Stimulated activated CD4-positive, alpha-beta T cell treated with anti-CD3 and anti-CD28 coated beads, Interleukin-15, amount 100 ng/mL, for 24 hours (primary cell): ENCODE measurements at places on chromosomes 13 and 19.

GRCh38 chr13:46303742-46304385 is 83.2 kb downstream of the RUBCNL start:
- no peak for DNase-seq

- no peak for DNase-seq
Observed at GRCh38 chr13:23570099-23570920, at the start of gene TNFRSF19. TSS of gene TNFRSF19 (plus strand) at chr13:23570412. CDS start at chr13:23590184, 19,772 bp downstream.

DNA sequence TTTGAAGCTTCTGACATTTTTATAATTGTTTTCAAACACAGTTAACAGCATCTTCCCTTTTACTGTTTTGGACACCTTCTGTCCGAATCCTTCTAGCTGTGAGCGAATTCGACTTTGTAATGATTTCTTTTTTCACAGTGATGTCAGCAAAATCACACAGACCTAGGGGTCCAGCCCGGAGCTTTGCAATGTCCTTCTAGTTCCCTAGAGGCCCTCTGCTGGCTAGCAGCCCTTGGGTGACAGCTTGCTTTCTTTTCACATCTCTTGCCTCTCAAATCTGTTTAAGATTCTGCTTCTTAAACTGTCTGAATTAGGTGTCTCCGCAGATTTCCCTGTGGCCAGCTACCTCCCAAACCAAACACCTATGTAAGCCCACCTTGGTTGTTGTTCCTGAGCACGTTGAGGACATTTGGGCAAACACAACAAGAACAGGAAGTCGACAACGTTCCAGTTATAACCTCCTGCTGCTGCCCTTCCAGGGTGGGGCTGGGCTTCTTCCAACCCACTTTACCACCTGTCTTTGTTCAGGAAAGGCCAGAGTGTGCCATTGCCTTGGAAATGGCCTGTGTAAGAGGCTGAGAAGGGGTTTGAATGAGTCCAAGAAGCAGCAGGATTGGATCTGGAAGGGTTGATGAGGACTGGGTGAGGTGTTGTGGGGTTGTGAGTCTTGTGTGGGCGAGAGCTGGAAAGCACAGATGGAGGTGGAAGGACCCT is 123.1 kb downstream of the ATP8A2 start:
- no peak for DNase-seq

DNA sequence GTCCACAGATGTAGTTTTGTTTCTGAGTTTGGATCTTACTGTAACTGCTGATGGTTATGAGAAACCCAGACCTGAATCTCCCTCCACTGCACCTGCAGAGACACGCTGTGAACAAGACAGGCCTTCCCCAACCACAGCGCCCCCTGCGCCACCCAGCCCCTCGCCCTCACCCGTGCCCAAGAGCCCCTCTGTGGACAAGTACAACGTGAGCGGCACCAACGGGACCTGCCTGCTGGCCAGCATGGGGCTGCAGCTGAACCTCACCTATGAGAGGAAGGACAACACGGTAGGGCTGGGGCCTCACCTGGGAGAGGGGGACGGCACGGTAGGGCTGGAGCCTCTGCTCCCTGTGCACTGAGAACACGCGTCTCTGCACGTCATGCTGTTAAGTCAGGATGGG is 22.3 kb downstream of the LAMP1 start:
- no peak for DNase-seq

- DNase-seq: peak; percentile 87
Observed at GRCh38 chr19:16371540-16371986, 46.9 kb downstream of the KLF2 start.

DNA sequence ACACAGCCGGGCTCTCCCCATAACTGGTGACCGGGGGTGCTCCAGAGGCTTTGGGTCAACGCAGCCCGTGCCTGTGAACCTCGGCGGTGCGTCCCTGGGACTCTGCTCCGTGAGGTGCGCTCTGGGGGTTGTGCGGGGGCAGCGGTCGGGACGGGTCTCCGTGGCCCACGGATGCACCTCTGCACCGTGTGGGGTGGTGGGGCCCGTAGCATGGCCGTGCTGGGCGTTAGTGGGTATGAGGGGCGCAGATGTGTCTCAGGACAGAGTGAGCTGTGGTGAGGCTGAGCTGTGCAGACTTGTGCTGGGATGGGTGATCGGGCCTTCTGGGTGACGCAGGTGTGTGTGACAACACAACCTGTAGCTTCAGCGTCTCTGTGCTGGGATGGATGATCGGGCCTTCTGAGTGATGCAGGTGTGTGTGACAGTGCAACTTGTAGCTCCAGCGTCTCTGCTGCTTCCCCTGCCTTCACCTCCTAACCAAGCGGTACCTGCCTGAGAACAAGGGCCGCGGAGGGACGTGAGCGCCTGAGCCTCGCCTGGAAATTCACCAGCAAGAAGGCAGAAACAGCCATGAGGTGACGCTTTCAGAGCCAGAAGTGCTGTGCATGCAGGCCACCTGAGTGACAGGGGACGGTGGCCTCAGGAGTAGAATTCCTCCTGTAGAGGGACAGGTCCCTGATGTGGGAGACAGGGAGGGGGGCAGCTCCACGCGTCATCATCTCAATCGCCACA is 599 bp downstream of the ZNF331 start:
- DNase-seq: peak; percentile 13

DNA sequence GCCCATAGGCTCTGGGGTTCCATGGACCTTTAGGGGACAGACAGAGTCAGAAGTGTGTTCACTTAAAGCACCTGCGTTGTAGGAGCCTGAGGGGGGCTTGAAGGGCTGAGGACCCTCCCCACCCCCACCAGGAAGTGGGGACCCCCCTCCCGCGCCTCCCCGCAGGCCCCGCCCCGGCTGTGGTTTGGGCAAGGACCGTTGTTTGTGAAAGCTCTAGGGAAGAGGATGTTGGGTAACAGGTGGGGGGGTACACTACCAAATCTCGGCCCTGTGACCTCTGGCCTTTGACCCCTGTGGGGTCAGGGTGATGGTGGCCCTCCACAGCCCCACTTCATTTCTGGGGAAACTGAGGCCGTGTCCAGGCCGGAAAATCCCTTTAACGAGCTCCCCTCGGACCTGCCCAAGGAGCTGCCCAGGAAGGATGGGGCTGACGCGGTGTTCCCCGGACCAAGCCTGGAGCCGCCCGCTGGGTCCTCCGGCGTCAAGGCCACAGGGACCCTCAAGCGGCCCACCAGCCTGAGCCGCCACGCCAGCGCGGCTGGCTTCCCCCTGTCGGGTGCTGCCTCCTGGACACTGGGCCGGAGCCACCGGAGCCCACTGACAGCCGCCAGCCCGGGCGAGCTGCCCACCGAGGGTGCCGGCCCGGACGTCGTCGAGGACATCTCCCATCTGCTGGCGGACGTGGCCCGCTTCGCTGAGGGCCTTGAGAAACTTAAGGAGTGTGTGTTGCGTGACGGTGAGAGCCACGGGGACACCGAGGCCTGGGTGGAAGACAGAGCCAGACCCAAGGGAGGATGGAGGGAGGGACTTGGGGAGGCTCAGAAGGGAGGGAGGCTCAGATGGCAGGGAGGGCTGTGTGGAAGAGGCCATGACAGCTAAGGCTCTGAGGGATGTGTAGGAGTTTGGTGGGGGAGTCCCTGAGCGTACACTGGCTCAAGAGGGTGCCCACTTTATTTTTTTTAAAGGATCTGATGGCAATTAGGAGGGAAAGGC is 1.3 kb downstream of the ARHGAP45 start:
- DNase-seq: peak; percentile 71

GRCh38 chr19:18176367-18177310 is 3.0 kb downstream of the IFI30 start:
- DNase-seq: no peak

DNA sequence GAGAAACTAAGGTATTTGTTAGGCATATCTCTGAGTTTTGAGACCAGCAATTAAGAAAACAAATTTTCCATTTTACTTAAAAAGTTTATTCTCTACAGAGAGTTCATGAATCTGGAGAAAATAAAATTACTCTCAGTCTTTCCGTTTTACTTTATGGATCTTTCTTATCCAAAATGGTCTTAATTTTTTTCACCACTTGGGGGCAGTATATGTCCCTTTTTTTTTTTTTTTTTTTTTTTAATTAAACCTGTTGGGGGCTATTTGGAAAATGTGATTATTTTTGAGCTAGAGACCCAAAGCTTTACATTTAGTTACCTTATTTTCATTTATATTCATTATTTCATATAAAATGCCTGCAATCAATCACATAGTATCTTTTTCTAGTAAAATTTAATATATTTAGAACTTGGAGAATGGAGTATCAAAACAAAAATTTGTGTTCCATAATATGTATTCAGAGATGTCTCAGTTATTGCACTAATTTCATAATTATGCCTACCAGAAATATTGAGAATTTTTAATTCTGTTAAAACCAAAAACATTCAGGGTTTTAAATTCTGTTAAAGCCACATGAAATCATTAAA is 27.1 kb downstream of the PIBF1 start:
- DNase-seq: no peak

GRCh38 chr19:38514812-38515633 is 81.5 kb downstream of the RYR1 start:
- peak; percentile 81 for DNase-seq

DNA sequence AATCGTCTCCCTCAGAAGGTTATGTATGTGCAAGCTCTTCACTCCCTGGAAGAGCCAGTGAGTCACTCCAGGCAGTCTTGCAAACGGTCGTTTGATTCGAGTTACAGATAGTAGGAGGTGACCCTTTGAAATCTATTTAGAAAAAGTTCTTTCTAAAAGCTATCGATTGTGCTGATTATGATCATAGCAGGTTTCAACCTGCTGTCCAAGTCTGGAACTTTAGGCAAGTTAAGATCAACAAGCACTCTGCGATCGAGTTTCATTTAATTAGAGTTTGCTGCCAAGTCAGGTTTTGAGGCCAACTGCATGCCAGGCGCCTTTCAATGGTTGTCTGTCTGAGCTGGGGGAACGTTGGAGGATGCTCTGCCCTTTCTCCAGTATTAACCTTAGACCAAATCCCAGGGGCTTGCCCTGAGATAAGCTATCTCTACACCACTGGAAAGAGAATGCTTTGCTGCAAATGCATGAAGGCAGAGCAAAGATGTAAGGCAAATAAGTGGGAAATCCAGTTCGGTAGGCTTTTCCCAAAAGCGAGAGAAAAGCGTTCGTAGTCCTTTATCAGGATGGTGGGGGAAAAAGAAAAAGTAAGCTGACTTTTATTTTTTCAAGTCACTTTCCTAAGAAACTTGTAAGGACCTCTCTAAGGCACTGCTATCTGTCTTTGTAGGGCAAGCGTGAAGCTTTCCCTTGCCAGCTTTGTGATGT is 287.5 kb downstream of the ATP8A2 start:
- DNase-seq: no peak

DNA sequence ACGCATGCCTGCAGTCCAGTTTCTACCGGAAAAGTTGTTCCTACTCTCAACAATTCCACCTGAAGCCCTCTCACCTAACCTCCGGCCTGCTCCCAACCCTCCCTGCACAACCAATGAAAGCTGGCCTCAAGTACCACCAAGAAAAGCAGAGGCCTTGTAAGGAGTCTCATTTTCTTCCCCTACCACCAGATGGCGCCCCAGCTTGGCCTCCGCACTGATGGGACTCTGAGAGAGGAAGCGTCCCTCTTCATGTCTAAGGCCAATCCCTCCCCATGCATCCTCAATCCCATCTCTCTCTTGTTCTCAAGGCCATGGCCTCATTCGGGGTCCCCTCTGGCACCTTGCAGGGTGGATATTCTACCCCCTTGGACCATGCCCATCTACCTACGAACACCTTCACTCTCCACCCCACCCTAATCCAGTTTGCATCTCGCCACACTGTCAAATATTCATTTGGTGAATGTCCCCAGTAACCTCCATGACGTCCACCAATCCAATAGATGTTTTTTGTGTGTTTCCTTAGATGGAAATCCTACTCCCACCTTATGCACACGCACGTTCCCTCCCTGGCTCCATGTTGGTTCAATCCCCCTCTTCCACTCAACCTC is 412.8 kb downstream of the ZNF536 start:
- DNase-seq: peak; percentile 69

DNA sequence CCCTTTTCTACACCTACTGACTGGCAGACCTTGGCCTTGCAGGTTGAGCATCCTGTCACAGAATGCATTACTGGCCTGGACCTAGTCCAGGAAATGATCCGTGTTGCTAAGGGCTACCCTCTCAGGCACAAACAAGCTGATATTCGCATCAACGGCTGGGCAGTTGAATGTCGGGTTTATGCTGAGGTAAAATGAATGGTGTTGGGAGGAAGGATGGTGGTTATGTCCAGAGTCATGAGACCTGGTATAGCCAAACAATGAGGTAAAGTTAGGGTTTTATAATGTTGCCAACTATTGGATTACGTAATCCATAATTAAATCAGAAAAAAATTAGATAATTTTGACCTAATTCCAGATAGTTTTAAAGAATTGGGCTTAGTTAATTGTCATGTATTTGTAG is 212.5 kb downstream of the PCCA start:
- no peak for DNase-seq
